ENCODE measurements at places on chromosomes 11 and 22.

- DNase-seq = no peak
These were observed 71.2 kb upstream of the WNT11 start for GRCh38 chr11:76277298-76278175.

DNA sequence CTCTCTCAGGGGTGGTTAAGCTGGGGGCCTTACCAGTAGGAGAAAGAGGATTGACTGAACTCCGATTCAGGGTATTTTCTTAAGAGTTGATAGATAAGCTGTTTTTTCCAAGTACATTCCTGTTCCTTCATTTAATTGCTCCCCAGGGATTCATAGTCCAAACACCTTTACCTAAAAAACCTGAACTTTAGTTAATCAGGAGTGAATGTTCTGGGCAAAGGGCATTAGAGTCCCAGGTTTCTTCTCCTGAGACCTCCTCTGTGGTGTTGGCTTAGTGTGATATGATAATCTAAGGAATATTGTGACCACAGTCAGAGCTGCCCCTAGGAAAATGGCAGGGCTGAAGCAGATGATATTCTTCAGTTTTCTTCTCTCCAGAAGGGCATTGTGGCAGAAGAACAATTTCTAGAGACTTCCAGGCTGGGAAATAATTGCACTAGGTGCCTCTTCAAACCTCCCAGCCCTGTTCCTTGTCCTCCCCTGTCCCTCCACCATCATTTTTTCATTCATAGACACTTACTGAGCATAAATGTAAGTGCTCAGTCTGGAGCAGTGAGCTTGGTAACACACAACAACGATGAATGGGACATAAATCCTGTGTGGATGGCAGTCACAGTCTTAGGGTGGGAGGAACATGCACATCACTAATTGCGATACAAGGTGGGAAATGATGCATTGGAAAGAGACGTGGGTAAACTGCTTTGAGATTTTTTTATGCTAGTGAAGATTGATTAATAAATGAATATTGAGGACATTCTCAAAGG, 11.5 kb upstream of the GRAMD1B start:
- DNase-seq = no peak

GRCh38 chr22:47883757-47884156, 1121.3 kb downstream of the TBC1D22A start:
- no peak for DNase-seq

- DNase-seq = no peak
These were observed 8.0 kb downstream of the TKFC start for GRCh38 chr11:61340979-61341378.

DNA sequence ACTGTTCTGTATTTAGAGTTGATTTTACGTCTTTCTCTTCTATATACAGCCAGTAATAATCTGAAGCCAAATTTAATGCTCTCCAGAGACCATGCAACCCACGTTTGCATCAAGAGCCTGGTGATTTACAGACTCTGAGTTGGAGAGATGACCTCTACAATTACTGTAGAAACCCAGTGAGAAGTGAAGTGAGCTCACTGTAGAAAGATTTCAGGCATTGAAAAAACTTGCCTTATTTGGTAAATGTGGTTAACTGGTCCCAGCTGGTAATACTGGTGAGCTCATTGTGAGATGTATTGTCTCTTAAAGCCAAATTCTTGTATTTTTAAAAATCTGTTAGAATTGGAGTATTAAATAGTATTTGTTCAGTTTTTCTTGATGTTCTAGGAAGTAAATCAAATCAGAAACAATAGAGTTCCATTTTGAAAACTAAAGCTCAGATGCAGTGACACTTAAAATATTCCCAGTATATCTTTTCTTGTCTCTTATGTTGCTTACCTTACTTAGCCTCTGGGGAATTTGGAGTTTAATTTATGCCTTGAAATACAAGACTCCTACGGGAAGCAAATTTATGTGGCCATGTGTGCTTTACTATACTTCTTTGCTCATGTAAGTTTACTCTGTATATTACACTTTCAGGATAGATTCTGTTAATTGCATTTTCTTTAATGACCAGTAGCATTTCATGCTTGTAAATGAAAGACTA, 189.9 kb downstream of the ARHGAP42 start:
- DNase-seq = no peak

DNA sequence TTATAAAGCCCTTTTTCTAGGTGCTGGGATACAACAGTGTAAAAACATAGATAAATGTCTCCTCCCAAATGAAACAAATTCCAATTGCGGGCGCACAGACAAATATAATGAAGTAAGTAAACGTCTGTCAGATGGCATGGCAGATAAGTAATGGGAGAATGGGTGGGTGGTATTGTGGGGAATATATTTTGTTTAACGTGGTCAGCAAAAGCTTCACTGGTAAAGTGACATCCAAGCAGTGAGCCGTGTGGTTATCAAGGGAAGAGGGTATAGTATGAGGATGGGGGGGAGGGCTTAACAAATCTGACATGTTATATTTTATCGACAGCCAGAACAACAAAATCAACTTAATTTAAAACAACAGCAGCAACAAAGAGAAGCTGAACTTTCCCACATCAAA, 1.2 kb downstream of the SVIP start:
- DNase-seq = no peak

- peak; percentile 32 for DNase-seq
These were observed 500 bp upstream of the ADSL start for GRCh38 chr22:40345815-40346184.

DNA sequence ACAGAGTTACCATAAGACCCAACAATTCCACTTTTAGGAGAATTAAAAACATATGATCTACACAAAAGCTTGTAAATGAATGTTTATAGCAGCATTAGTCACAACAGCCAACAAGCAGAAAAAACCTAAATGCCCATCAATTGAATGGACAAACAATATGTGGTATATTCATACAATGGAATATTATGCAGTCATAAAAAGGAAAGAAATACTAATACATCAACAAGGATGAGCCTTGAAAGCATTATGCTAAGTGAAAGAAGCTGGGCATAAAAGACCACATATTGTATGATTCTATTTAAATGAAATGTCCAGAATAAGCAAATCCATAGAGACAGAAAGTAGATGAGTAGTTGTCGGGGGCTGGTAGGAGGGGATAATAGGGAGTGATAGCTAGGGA, 5.0 kb downstream of the MPZL2 start:
- DNase-seq = no peak

- no peak for DNase-seq
These were observed 2.2 kb downstream of the GLB1L3 start for GRCh38 chr11:134278356-134278755.

- DNase-seq = no peak
These were observed 4.7 kb upstream of the TCF20 start for GRCh38 chr22:42275176-42275575.

- DNase-seq = no peak
These were observed 26.6 kb downstream of the SHANK3 start for GRCh38 chr22:50699001-50699755.

DNA sequence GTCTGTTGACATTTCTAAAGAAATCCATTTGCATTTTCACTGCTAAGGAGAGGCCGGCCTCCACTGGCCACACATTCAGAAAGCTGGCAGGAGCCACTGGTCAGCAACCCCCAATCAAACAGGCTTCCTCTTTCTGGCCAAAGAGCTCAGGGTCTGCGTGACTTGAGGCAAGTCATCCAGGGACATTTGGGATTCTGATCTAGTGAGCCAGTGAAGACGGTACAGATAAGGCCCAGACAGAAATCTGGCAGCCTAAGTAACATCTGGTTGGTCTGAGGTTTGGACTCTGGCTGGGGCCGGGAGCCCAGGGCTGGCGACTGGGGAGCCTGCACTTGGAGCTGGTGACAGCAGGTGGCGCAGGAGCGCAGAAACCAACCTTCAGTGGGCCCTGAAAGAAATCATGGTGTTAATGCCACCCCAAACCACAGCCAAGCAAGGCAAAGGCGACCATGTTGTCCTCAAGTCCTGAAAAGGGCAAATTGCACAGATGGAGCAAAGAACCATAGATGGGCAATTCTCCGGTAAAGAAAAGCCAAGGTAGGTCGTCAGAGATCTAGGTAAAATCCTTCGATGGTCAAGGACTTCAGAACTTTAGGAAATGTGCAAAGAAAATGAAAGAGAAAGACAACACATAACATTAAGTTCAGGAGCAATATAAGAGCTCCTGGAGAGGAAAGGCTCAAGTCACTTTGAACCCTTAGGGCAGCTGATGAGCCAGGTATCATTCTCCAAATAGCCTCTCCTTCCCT, 99.4 kb upstream of the BLID start:
- no peak for DNase-seq

DNA sequence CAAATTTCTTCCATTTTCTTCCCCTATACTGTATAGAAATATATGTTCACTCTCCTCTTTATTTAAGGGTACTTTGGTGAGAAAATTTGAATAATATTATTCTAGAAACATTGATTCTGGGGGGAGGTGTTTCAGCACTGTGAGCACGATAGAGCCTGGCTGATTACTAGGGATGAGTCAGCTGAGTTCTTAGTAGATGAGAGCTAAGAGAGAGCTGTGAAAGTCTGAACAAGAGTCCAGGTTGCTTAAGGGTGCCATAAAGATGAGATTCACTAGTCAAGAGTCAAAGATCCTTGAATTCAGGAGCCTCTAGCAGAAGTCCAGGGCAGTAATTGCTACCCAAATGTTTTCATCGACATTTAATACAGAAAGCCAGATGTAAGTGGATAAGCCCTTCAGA, 756.6 kb upstream of the API5 start:
- no peak for DNase-seq

DNA sequence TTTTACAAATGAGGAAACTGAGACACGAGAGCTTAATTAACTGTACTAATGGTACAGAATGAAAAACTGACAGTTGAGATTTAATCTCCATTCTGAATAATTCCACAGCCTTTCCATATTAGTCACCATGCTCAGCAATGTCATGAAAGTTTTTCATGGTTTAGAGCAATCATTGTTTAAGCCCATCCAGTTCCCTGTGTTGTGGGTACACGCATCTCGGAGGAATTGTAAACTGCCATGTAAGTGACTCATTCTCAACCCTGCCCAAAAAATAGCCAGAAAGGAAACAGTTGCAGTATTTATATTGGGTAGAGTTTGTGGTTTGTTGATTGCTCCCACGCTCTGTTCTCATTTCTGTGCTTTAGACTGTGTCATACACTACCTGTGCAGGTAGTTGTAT, 1790.8 kb downstream of the LRRC4C start:
- no peak for DNase-seq

DNA sequence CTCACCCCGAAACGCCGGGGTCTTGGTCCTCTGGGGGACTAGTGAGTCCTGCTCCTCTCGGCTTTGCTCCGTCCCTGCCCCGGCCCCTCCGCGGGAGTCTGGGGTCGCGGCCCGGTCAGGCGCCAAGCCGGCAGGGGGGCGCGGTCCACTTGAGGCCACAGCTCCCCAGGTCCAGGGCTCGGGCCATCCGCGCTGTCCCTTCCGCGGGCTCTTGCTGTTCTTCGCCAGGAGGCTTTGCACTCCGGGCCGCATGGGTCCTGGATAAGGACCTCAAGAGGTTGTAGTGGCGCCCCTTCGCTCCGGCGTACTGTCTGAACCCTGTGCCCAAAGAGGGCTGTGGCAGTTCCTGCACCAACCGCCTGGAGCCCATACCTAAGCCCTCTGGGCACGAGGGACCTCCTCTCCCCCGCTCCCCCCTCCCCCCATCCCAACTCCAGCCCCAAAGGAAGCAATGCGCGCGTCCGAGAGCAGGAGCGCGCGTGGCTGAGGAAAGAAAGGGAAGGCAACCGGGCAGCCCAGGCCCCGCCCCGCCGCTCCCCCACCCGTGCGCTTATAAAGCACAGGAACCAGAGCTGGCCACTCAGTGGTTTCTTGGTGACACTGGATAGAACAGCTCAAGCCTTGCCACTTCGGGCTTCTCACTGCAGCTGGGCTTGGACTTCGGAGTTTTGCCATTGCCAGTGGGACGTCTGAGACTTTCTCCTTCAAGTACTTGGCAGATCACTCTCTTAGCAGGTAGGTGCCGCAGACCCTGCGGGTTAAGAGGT, at the start of gene ADM:
Gene ADM (plus strand): TSS at position 579 of the 767 bp plus-strand sequence. CDS start 628 bp downstream, outside the sequence.
- peak; percentile 17 for DNase-seq

GRCh38 chr11:66070604-66071380, 720 bp downstream of the PACS1 start:
- no peak for DNase-seq

GRCh38 chr11:85088286-85088685, 538.9 kb downstream of the DLG2 start:
- no peak for DNase-seq

DNA sequence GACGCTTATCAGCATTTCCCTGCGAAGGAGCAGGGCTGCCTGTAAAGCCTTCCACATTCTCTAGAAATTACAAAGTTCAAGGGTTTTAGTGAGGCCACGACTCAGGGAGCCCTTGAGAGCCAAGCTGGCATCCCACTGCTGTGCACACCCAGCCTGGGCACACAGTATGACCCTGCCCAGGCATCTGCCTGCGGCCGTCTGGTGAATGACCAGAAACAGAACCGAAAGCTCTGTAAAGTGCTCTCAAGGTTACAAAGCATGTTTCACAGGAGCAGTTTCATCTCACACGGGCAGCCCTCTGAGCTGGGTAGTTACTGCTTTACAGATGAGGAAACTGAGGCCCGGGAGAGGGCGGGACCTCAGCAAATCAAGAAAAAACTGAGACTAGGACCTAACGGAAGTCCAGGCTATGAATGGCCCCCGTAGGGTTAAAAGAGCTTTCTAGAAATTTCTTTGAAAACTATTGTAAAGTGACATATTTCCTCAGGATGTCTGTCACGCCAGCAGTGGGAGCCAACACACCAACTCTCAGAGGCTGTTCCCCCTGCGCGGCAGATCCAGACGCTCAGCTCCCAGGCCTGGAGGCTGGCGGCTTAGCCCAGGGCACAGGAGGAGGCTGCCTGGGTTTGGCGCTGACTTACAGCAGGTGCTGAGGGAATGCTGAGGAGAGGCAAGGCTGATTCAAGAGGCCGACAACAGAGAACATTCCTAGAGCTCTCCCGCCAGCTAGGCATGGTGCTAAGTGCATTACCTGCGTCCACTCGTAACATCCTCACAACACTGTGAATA, 7.7 kb upstream of the TCF20 start:
- DNase-seq = no peak

GRCh38 chr11:33438301-33438700, 181.1 kb downstream of the HIPK3 start:
- no peak for DNase-seq
